ENCODE measurements at places on chromosomes 4 and X. TPM values are rescaled to one million over a fixed set of nuclear protein-coding genes. Genes with fewer than 3 reads are reported as not detected.

DNA sequence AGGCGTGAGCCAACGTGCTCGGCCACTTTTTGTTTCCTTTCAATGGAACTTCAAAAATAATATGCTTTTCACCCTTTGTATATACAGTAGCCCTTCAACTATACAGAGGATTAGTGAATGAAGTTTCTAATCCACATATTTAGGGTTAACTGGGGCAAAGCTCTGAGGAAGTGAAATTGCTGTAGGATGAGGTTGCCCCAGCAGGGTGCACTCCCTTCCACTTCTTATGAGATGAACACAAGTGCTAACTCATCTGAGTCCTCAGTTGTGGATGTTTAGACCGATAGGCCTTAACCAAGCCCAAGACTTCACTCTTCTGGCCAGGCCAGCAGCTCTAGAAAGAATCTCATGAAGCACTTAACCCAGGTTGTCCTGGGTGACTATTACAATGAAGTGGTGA is 29.1 kb upstream of the CT55 start:
- H3K4me3 ChIP-seq: no peak overlapping the region
- no peak for DNase-seq

DNA sequence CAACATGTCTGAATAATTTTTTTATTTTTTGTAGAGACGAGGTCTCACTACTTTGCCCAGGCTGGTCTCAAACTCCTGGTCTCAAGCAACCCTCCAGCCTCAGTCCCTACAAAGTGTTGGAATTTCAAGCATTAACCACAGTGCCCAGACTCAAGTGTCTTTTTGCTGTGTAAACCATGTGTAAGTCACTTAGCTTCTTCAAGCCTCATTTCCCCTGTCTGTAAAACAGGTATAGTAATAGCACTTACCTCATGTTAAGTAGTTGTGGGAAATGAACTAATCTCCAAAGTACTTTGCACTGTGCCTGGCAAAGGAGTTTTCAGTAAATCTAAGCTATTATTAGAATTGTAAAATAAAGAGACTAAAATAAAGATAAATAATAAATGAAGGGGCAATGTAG is 35.7 kb downstream of the STBD1 start:
- no peak for DNase-seq
- H3K27ac ChIP-seq: no peak overlapping the region
- H3K36me3 ChIP-seq: no peaks in the 10 kb centered on the region
- H3K27me3 ChIP-seq: no peaks in the 10 kb centered on the region

DNA sequence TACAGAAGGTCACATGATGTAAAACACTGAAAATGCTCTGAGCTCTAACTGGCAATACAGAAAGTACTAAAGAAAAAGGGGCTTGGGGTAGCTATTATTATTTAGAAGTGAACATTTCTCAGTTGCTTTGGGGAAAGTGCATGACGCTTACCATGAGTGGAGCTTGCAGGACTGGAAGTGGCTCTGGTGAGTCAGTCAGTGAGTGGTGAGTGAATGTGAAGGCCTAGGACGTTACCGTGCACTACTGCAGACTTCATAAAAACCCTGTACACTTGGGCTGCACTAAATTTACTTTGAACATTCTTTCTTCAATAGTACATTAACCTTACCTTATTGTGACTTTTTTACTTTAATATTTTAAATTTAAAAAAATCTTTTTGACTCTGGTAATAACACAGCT is 89.3 kb upstream of the ENPP6 start:
- H3K27ac ChIP-seq: no peak overlapping the region
- H3K4me1 ChIP-seq: no peaks in the 10 kb centered on the region
- no peaks in the 10 kb centered on the region for H3K36me3 ChIP-seq
- no peak overlapping the region for H3K4me3 ChIP-seq
- H3K27me3 ChIP-seq: no peaks in the 10 kb centered on the region
- no peak for DNase-seq

GRCh38 chr4:75229806-75230570 is 284.2 kb downstream of the RCHY1 start:
- no peaks in the 10 kb centered on the region for H3K4me1 ChIP-seq
- H3K4me3 ChIP-seq: no peak overlapping the region
- H3K36me3 ChIP-seq: no peaks in the 10 kb centered on the region

DNA sequence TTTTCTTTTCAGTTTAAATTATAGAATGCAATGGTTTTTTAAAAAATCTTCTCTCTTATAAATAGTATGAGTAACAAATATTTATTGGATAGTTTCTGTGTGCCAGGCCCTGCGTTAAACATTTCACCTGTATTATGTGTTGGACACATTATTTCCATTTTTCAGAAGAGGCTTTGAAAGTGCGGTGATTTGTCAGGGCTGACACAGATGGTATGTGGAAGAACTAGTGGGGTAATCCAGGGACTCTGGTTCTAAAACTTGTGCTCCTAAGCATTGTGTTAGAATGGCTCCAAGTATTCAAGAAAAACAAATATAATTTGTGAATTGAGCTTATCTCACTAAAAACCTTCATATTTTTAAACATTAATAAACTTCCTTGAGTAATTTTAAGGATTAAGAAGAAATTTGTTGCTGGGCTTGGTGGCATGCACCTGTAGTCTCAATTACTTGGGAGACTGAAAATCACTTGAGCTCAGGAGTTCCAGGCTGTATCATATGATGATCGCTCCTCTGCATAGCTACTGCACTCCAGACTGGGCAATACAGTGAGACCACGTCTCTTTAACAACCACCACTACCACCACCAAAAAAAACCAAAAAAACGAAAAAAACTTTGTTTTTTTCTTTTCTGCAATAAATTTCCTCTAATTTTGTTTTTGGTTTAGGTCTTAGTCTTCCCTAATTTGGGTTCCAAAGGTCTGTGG is 40.0 kb downstream of the RAPGEF2 start:
- no peaks in the 10 kb centered on the region for H3K36me3 ChIP-seq
- DNase-seq: no peak
- no peaks in the 10 kb centered on the region for H3K27me3 ChIP-seq
- no peak overlapping the region for H3K4me3 ChIP-seq
- no peaks in the 10 kb centered on the region for H3K4me1 ChIP-seq

DNA sequence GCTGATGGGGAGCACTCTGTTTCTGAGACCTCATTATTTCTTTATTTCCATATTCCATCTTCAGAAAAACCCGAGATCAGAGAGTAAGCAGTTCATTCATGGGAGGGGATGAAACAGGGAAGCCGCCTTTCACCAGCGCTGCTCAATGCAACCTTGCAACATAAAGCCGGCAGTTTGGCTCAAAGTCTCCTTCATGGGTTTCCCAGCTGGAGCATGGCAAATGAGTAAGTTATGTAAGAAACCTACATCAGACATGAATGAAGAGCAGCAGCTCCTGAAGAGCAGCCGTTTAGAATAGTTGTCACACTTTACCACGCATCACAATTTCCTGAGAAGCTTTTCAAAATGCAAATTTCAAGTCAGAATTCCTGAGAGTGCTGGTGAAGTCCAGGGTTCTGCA is 578.8 kb downstream of the FSTL5 start:
- no peak overlapping the region for H3K27ac ChIP-seq
- no peaks in the 10 kb centered on the region for H3K4me1 ChIP-seq
- H3K27me3 ChIP-seq: no peaks in the 10 kb centered on the region
- DNase-seq: no peak
- H3K36me3 ChIP-seq: no peaks in the 10 kb centered on the region

DNA sequence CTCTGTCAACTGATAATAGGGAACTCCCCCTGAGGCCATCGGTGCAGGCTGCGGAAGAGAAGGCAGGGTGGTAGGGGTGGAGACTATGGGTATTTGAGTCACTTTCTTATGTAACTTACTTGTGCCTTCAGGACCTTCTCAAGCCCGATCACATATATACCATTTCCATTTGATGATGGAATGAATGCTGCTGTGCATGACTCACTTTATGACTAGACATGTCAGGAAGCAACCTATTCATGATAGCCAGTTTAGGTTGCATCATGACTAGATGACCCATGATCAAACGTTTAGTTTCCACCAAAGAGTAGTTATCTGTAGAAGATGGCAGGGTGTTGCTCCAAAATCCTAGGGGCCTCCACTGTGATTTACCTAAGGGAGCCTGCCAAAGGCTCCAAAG is 435.5 kb downstream of the DTHD1 start:
- no peaks in the 10 kb centered on the region for H3K4me1 ChIP-seq
- H3K36me3 ChIP-seq: no peaks in the 10 kb centered on the region
- no peaks in the 10 kb centered on the region for H3K27me3 ChIP-seq
- H3K4me3 ChIP-seq: no peak overlapping the region
- DNase-seq: no peak
- no peak overlapping the region for H3K27ac ChIP-seq

- no peaks in the 10 kb centered on the region for H3K36me3 ChIP-seq
- H3K4me3 ChIP-seq: no peak overlapping the region
- no peak overlapping the region for H3K27ac ChIP-seq
- H3K27me3 ChIP-seq: no peaks in the 10 kb centered on the region
Measured at GRCh38 chrX:122913764-122914163, 270.3 kb upstream of the GRIA3 start.

GRCh38 chr4:98747393-98748091 is 89.1 kb upstream of the TSPAN5 start:
- peak overlapping the region; percentile 59 for H3K27ac ChIP-seq
- H3K4me1 ChIP-seq: no peaks in the 10 kb centered on the region
- H3K27me3 ChIP-seq: no peaks in the 10 kb centered on the region

GRCh38 chr4:89109841-89110540 is 1.3 kb upstream of the TIGD2 start:
- H3K27ac ChIP-seq: no peak overlapping the region
- H3K27me3 ChIP-seq: no peaks in the 10 kb centered on the region
- H3K36me3 ChIP-seq: no peaks in the 10 kb centered on the region
- DNase-seq: no peak
- no peaks in the 10 kb centered on the region for H3K4me1 ChIP-seq
- H3K4me3 ChIP-seq: peak overlapping the region; percentile 67

GRCh38 chr4:186826006-186826405 is 102.3 kb upstream of the FAT1 start:
- H3K27ac ChIP-seq: no peak overlapping the region
- no peak for DNase-seq
- H3K36me3 ChIP-seq: no peaks in the 10 kb centered on the region
- H3K4me1 ChIP-seq: no peaks in the 10 kb centered on the region
- H3K4me3 ChIP-seq: no peak overlapping the region

DNA sequence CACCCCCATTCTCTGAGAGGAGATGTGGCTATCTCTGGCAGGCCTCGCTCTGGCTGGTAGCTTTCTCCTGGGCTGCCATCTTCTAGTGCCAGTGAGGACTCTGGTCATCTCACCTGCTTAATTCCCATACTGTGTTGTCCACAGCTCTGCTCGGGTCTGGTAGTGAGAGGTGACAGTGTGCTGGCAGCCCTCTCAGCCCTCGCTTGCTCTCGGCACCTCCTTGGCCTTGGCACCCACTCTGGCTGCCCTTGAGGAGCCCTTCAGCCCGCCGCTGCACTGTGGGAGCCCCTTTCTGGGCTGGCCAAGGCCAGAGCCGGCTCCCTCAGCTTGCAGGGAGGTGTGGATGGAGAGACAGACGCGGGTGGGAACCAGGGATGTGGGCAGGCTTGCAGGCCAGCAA is 52.7 kb downstream of the CPLX1 start:
- H3K27ac ChIP-seq: no peak overlapping the region
- H3K27me3 ChIP-seq: no peaks in the 10 kb centered on the region
- H3K36me3 ChIP-seq: peaks cover 3% of the 10 kb centered on the region
- H3K4me3 ChIP-seq: no peak overlapping the region

- no peaks in the 10 kb centered on the region for H3K27me3 ChIP-seq
- no peak for DNase-seq
- no peaks in the 10 kb centered on the region for H3K36me3 ChIP-seq
- no peaks in the 10 kb centered on the region for H3K4me1 ChIP-seq
- no peak overlapping the region for H3K27ac ChIP-seq
Measured at GRCh38 chr4:52788806-52789205, 37.6 kb upstream of the ERVMER34-1 start.

GRCh38 chr4:39495446-39496213 is 31.6 kb downstream of the UGDH start:
- H3K4me1 ChIP-seq: peaks cover 7% of the 10 kb centered on the region
- no peak for DNase-seq
- no peaks in the 10 kb centered on the region for H3K27me3 ChIP-seq
- peaks cover 16% of the 10 kb centered on the region for H3K36me3 ChIP-seq
- H3K27ac ChIP-seq: no peak overlapping the region

GRCh38 chrX:150919401-150919800 is 20.9 kb upstream of the CD99L2 start:
- no peak overlapping the region for H3K27ac ChIP-seq
- DNase-seq: no peak
- H3K36me3 ChIP-seq: no peaks in the 10 kb centered on the region
- no peaks in the 10 kb centered on the region for H3K27me3 ChIP-seq

DNA sequence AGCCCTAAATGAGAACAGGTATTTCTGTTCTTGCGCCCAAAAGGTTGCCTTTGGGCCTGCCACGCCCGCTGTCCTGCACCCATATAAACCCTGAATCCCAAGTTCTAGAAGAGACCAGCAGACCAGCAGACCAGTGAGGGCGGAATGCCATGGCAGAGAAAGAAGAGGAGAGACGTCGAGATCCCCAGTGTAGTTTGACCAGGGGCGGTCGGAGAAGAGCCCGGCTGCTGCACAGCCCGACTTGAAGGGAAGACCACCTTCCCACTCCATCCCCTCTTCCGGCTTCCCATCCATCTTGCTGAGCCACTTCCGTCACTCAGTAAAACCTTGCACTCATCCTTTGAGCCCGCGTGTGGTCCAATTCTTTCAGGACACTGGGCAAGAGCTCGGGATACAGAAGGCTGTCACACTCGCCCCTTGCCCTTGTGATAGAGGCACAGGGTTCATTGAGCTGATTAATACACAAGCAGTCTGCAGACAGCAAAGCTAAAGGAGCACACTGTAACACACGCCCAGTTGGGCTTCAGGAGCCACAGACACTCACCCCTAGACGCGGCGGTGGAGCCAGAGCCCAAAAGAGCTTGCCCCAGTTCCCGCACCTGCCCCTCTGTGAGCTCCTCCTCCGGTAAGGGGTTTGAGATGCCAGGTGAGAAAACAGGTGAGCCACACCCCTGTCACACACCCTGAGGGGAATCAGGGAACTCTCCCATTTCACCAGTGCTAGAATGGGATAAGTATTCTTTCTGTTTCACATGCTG is 230.8 kb downstream of the PCDH10 start:
- no peak overlapping the region for H3K4me3 ChIP-seq
- no peaks in the 10 kb centered on the region for H3K27me3 ChIP-seq
- no peaks in the 10 kb centered on the region for H3K4me1 ChIP-seq
- DNase-seq: no peak
- H3K36me3 ChIP-seq: no peaks in the 10 kb centered on the region

- H3K4me1 ChIP-seq: no peaks in the 10 kb centered on the region
- H3K36me3 ChIP-seq: no peaks in the 10 kb centered on the region
- H3K27ac ChIP-seq: no peak overlapping the region
- DNase-seq: no peak
- H3K4me3 ChIP-seq: no peak overlapping the region
Measured at GRCh38 chrX:9634551-9634950, 131.1 kb downstream of the GPR143 start.

Gene G3BP2
- total RNA-seq: 146 TPM

Gene TMEM144
- 6.0 TPM for total RNA-seq

Gene GPR173
- 0.13 TPM for total RNA-seq

Gene SPATA18
- 0.39 TPM for total RNA-seq

Gene CCNG2
- total RNA-seq: 18.4 TPM

Gene FAM184B
- total RNA-seq: 0.03 TPM

Gene TKTL1
- not detected for total RNA-seq

Gene SYP
- total RNA-seq: 12.4 TPM

Gene GLRB
- 1.8 TPM for total RNA-seq

Gene ETDA
- not detected for total RNA-seq

Gene VCX
- not detected for total RNA-seq

Measured in Panc1 (cell line).